A549 treated with dexamethasone at 1 μM for 4 hours (cell line): ENCODE measurements at places on chromosomes 1 and 21. TPM values are rescaled to one million over a fixed set of nuclear protein-coding genes. Genes with fewer than 3 reads are reported as not detected.

CNKSR1 gene
- total RNA-seq, result 0.17 to 0.57 TPM (median 0.31 TPM) in 4 of 5 replicates, not detected in the other

DIPK1A gene
- 7.6 to 9.5 TPM (median 8.9 TPM) in 5 replicates for total RNA-seq

LRRN2 gene
- total RNA-seq, result 9.6 to 13.7 TPM (median 11.8 TPM) in 5 replicates

NTNG1 gene
- total RNA-seq, result not detected in 5 replicates

DNASE2B gene
- 0.10 TPM in 1 of 5 replicates, not detected in the others for total RNA-seq

GRIK3 gene
- 0.01 to 0.07 TPM (median 0.01 TPM) in 3 of 5 replicates, not detected in the others for total RNA-seq

PCSK9 gene
- 1.8 to 3.2 TPM (median 2.5 TPM) in 5 replicates for total RNA-seq

EDN2 gene
- total RNA-seq, result 37.1 to 50.1 TPM (median 47.0 TPM) in 5 replicates

GUCA2B gene
- 0.20 to 0.37 TPM (median 0.23 TPM) in 3 of 5 replicates, not detected in the others for total RNA-seq

IGSF21 gene
- total RNA-seq, result not detected in 5 replicates
